ENCODE measurements at places on chromosomes 2 and 18.

- DNase-seq = no peak
Measured at GRCh38 chr2:4381773-4382172, 678.4 kb downstream of the DCDC2C start.

DNA sequence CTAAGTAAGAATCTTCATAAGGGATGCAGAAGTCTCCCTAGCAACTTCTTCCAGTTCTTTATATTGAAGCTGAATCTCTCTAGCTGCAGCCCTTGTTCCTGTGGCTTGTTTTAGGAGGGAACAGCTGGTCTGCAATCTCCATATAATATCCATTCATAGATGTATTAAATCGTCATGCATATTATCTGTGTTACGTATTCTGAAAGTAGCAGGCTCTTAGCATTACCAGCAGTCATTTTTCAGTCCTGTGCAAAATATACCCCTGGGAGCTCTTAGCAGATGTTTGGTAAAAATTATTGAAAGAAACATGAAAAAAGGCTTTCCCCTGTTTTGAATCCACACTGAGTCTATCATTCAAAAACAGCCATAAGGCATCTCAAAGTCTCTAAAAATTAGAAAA is 385.3 kb downstream of the IRS1 start:
- DNase-seq = no peak

GRCh38 chr2:72131371-72131891 is 16.2 kb downstream of the CYP26B1 start:
- peak; percentile 63 for DNase-seq

DNA sequence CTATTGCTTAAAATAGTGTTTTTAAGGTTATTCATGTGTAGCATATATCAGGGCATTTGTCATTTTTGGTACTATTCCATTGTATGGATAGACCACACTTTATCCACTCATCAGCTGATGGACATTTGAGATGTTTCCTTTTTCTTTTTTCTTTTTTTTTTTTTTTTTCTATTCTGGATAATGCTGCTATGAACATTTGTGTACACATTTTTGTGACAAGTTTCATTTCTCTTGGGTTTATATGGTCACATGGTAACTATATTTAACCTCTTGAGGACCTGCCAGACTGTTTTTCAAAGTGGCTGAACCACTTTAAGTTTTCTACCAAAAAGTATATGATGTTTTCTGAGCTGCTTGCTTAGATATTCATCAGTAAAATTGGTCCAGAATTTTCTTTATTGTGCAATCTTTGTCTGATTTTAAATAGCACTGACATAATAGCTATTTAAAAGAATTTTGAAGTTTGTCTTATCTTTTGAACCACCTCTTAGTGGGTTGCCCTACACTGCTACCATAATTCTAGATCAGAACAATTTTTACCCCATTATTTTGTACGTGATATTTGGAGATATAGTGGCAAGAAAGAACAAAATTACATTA is 219.4 kb upstream of the SIX3 start:
- no peak for DNase-seq

DNA sequence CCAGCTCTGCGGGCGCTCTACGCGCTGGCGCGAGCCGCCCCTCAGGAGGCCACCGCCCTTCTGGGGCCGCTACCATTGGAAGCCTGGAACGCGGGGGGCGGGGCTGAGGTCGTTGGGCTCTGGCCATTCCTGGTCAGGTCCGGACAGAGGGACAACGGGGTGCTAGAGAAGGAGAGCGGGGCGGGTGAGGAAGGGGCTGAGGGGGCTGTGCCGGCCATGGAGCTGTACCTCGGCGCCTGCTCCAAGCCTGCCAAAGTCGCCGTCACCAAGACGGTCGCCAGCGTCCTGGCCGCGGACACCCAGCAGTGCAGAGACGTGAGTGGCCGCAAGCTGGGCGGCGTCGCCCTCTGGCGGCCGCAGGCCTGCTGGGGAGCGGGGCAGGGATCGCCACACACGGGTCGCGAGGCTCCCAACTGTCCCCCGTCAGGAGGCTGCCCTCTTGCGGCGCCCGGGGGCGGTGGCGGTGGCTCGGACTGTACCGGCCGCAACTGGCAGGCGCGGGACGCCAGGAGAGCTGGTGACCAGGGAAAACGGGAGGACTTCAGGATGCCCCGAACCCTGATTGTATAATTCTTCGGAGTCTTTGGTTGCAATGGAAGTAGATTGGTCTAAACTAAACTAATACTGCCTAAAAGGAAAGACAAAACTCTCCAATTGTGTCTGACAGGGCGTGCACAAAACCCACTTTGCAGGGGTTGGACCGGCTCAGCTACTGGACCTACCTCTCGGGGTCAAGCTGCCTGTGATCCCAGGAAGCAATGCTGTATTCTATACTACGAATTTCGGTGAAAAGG is at the start of gene FSIP2:
TSS of gene FSIP2 (plus strand) at position 126 of the 794 bp plus-strand sequence. CDS start at position 217, 91 bp downstream.
- DNase-seq = no peak

DNA sequence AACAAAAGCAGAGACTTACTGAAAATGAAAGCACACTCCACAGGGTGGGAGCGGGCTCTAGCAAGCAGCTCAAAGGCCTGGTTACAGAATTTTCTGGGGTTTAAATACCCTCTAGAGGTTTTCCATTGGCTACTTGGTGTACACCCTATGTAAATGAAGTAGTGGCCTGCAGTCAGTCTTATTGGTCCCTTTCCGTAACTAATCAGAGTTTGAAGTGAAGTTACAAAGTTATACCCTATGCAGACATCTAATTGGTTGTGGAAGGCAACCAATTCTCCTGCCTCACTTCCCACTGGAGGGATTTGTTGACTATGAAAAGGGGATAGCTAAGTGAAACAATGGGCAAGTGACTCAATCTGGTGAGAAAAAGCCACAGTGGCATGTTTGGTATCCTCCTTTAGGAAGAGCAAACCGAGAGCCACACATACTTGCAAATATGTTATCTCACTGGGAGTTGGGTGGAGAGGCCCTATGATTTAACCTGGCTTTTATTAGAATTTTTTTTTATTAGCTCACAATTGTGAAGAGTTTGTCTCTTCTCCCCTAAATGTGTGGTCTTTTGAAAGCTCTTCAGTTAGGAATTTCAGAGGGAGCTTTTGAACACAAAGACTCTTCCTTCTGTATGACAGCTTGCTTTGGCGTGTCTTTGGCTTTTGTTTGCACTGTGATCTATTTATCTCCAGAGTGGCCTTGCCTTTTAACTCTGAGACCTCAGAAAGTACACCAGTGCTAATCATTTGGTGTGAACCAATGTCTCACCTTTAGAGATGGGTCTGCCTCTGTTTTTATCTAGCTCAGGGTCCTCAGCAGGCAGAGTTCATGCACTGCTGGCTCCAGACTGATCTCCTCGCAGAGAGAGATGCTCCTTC is 69.6 kb downstream of the MAP4K4 start:
- no peak for DNase-seq

DNA sequence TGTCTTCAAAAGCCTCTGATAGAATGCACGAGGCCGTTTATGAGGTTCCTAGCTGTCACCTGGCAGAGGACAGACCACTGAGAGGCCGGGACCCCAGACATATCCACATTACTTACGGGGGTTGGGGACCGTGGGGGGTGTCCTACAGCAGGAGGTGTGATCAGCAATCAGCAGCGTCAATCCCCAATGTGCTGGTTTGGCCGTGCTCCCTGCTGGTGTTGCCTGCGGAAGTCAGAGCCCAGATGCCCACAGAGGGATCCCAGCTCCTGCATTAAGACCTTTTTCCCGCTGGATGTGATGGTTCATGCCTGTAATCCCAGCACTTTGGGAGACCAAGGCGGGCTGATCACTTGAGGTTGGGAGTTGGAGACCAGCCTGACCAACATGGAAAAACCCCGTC is 20.8 kb upstream of the SP5 start:
- DNase-seq = no peak

DNA sequence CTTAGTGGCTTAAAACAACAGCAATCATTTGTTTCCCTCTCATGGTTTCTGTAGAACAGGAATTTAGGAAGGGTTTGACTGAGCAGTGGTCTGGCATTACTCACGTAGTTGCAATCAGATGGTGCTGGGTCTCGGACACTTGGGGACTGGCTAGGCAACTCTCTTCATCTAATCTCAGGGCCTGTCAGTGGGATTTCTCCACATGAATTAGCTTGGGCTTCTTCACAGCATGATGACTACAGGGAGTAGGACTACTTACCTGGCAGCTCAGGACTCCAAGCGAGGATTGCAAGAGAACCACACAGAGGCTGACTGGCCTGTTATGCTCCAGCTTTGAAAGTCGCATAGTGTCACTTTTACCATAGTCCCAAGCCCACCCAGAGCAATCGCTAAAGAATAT is 125.1 kb downstream of the TTC27 start:
- no peak for DNase-seq

- no peak for DNase-seq
Measured at GRCh38 chr2:112032224-112032586, 22.9 kb upstream of the TMEM87B start.

- DNase-seq = no peak
Measured at GRCh38 chr2:186440506-186440905, 45.6 kb upstream of the ZC3H15 start.

DNA sequence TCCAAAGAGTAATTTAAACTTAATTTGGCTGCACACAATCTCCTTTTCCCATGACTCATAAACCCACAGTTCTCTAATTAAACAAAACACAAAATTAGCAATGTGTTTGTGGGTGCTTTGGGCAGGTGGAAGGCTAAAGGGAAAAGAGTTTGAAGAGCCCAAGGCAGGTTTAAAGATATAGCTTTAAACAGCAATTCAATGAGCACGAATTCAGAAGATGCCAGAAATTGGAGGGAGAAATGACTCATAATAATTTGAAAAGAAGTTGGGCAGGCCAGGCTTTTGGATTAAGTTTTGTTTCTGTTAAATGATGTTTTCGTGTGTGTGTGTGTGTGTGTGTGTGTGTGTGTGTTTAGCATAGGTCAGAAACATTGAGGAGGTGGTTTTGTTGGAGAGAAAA is 594.8 kb upstream of the ZEB2 start:
- DNase-seq = no peak

- no peak for DNase-seq
Measured at GRCh38 chr2:135164431-135164830, 112.3 kb downstream of the RAB3GAP1 start.

DNA sequence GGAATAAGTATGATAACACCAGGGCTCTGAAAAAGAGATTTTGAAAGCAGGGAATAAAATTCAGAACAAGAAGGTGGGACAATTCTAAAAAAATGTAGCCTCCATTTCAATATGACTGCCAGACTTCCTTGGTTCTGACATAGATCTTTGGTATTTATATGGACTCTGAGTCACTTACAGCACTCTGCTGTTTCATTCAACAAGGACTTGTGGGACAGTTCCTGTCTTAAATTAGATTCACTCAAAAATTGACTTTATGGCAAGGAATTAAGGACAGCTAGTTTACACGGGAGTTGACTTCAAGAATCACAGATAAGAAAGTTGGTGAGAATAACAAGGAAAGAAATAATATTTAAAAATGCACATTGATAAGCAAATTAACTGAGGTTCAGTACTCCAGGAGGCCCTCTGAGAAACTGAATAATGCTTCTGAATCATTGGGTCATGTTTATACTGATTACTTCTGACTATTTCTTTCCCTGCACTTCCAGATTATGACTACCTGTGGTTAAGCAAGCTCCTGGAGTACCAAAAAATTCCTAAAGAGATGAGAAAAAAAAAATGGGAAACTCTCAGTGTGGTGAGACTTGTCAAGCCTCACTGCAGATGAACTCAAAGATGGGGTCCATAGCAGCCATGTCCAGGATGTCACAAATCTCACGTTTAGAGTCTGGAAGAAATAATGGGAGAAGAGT is 828.3 kb upstream of the PIK3C3 start:
- no peak for DNase-seq

DNA sequence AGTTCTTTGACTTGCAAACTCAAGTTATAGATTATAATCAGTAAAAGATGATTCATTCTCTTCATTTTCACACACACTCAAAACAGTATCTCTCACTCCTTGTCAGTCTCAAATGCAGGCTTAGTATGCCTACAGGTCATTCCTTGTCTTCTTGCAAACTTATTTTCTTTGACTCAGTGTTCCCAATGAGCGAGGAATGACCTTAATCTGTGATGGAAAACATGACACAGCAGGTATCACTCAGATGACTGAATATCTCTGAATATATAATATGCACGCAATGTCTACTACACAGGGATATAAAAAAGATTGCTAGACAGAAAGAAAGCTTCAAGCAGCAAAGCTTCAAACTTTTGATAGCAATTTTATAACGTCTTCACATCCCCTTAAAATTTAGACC is 127.8 kb upstream of the RGPD4 start:
- DNase-seq = no peak

DNA sequence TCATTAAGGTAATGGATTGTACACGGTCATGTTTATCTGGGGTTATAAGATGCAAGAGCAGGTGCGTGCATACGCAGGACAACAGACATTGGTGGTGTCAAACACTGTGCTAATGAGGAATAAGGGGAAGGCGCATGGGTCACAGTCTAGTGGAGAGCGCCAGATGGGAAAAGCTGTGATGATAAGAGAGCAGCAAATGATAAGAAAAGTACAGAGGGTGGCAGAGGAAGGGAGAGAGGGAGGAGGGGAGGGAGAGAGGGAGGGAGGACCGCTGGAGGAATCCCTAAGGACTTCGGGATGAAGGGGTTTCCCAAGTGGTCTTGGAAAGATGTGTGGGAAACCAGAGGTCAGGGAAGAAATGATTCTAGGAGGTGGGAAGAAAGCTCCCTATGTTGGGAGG is 2.9 kb downstream of the TNFRSF11A start:
- DNase-seq = no peak

GRCh38 chr2:42769583-42770287 is 5.8 kb upstream of the OXER1 start:
- no peak for DNase-seq

DNA sequence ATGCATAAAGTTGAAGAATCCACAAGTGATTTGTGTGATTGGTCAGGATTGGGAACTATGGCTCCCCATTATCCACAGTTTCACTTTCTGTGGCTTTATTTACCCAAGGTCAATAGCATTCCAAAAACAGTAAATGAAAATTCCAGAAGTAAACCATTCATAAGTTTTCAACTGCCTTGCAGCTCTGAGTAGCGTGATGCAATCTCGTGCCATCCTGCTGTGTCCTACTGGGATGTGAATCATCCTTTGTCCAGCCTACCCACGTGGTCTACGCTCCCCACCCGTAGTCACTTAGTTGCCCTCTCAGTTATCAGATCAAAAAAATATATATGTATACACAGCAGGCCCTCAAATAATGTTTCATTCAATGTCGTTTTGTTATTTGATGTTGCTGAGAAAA is 89.0 kb upstream of the DLGAP1 start:
- DNase-seq = no peak

DNA sequence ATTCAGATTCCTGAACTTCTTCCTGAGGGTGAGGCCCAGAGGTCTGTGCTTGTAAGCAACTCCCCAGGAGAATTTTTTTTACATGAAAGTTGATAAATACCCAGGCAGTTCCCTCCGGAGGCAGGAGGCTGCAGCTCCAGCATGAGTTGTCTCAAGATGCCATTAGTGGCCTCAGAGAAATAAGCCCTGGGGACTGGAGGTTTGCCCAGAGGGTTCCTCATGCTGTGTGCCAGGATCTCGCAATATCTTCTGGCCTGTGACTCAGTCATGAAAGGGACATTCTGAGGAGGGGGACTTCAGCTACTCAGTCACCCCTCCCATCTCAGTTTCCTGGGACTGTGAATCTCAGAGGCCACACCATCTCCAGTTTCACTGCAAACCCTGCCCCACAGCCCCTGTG is 49.9 kb downstream of the LYPD1 start:
- no peak for DNase-seq

Data from suprapubic skin (tissue), 4 donors.